ENCODE measurements at places on chromosomes 4 and X.
A peak's percentile ranks its signal among the peaks of the same experiment; 100 is the strongest.

- DNase-seq = no peak
Observed at GRCh38 chr4:108493596-108493931, 126.8 kb upstream of the RPL34 start.

GRCh38 chr4:86895692-86896488, 3.7 kb upstream of the C4orf36 start:
- peak; percentile 76 for DNase-seq

GRCh38 chr4:85548116-85548515, 73.2 kb downstream of the ARHGAP24 start:
- DNase-seq = peak; percentile 19

- DNase-seq = peak; percentile 7
Observed at GRCh38 chr4:2222838-2223237, 19.1 kb downstream of the HAUS3 start.

- DNase-seq = no peak
Observed at GRCh38 chrX:29690061-29690460, 525.3 kb upstream of the MAGEB2 start.

GRCh38 chr4:181835348-181835747, 407.9 kb upstream of the TENM3 start:
- DNase-seq = no peak
